ENCODE measurements at places on chromosomes 1 and 21.
A peak's percentile ranks its signal among the peaks of the same experiment; 100 is the strongest.

DNA sequence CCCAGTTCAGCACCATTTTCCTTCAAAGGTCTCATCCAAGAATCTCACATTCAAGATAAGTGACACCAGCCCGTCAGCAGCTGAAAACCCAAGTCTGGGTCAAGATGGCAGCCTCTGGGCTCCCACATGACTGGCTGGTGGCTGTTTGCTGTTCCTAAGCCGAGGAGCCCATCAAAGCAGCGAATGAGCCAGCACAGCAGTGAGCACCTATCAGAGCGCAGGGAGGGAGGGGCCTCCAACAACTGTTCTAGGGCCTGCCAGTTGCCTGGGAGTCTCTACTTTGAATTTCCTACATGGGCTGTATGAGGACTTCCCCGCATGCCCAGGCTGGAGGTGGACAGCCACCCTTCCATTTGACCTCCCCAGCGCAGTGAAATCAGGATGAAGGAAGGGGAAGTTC, 102.7 kb downstream of the ADARB1 start:
- no peak for DNase-seq

GRCh38 chr1:184260382-184260781, 126.4 kb upstream of the C1orf21 start:
- no peak for DNase-seq

GRCh38 chr1:227388214-227389168, 70.2 kb upstream of the CDC42BPA start:
- no peak for DNase-seq

DNA sequence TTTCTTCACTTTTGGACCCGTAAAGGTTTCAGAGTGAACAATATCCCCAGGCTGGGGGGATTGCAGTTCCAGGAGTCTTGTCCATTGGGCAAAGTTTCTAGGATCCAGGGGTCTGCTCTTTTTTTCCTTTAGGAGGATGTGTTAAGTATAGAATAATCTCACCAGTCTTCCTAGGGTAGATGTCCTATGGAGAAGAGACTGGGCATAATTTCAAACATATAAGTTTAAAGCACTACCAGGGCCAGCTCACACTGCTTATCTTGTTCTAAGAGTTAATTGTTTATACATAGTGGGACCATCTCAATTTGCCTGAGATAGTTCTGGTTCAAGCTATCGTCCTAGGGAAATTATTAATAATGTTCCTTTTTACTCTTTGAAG, 1.2 kb downstream of the CHI3L2 start:
- no peak for DNase-seq

DNA sequence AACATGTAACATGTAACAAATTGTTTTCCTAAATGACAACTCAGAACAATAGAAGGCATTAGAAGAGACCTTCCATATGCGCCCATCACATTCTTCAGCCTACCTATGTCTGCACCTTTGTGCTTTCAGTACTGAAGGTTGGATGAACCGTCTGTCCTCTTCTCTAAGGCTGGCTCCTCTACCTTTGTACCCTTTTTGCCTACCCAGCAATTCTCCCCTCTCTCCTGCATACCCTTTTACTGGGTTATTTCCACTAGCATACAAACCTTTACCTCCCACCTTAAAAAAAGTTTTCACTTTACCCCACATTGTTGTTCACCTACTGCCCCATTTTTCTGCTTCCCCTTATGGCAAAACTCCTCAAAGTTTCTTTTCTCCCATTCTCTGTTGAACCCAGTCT, 5.2 kb downstream of the PIGV start:
- DNase-seq: no peak

DNA sequence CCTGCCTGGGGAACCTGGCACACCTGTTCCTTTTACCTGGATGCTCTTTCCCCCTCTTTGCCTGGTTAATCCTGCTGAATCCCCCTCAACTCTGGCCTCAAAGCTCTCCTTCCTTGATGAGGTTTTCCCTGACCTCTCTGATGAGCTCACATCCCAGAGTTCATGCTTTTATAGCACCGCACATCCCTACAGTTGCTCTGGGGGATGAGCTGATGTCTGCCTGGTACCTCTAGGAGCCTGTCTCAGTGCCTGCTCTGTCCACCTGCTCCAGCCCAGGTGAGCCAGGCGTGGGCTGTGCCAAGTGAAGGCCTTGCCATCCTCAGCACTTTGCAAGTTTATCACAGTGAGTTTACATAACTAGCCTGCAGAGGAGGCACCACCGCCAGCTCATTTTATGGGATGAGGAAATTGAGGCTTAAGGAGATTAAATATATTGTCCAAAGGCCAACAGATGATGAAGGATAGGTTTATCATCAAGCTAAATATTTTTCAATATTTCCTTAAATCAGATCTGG, 58.6 kb upstream of the TMPRSS2 start:
- no peak for DNase-seq

- DNase-seq: no peak
Observed at GRCh38 chr1:233496993-233497392, 116.9 kb upstream of the KCNK1 start.

- no peak for DNase-seq
Observed at GRCh38 chr1:161962091-161962887, 61.4 kb downstream of the OLFML2B start.

DNA sequence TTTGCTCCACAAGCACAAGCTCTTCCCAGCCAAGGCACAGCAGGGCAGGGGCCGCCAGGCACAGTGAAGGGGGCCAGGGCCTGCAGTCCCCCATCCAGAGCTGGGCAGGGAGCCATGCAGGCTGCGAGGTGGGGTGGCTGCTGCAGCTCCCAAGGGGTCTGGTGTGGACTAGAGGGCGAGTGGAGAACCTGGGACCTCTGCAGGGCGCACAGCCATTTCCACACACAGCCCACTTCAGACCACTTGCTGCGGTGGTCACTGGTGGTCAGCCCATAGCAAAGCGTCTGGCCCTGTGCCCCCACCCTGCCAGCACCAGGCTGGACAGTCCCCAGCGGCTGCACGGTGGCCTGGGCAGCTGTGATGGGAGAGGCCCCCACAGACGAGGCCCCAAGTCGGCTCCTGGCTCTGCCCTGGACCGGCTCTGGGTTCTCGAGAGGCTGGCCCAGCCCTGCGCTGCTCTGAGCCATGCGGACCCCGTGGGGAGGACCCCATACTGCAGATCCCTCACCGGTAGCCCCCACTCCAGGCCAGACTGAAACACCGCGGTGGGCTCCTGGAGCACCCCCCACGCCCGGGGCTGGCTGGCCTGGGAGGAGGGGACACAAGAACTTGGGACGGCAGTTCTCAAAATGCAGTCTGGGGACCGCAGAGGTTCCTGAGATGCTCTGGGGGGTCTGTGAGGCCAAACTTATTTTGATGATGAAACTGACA, 47.1 kb upstream of the COL6A2 start:
- DNase-seq: no peak

GRCh38 chr1:6614929-6615785, 1.6 kb downstream of the PHF13 start:
- no peak for DNase-seq

- no peak for DNase-seq
Observed at GRCh38 chr21:45976701-45977311, 4.8 kb upstream of the COL6A1 start.

DNA sequence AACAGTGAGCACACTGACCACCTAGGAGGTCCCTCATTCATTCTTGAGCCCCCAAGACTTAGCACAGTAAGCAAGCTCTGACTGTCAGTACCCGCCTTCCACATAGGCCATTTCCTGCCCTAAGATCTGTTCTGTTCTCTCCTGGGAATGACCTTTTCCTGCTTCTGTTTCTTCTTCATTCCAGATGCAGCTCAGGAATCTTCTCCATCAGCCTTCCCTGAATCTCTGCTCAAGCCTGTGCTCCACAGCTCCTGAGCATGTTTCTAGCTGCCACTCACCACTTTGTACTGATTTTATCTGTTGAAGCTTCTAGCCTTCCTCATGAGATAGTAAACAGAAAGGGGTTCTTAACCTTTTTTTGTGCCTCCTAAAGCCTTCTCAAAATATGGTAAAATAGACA, 56.6 kb downstream of the ZNF281 start:
- DNase-seq: no peak

- DNase-seq: no peak
Observed at GRCh38 chr1:192581131-192581927, 5.8 kb downstream of the RGS1 start.

GRCh38 chr1:231423648-231424047, 1.6 kb upstream of the EGLN1 start:
- DNase-seq: no peak

GRCh38 chr1:205939690-205940330, 3.4 kb downstream of the SLC26A9 start:
- DNase-seq: peak; percentile 72

DNA sequence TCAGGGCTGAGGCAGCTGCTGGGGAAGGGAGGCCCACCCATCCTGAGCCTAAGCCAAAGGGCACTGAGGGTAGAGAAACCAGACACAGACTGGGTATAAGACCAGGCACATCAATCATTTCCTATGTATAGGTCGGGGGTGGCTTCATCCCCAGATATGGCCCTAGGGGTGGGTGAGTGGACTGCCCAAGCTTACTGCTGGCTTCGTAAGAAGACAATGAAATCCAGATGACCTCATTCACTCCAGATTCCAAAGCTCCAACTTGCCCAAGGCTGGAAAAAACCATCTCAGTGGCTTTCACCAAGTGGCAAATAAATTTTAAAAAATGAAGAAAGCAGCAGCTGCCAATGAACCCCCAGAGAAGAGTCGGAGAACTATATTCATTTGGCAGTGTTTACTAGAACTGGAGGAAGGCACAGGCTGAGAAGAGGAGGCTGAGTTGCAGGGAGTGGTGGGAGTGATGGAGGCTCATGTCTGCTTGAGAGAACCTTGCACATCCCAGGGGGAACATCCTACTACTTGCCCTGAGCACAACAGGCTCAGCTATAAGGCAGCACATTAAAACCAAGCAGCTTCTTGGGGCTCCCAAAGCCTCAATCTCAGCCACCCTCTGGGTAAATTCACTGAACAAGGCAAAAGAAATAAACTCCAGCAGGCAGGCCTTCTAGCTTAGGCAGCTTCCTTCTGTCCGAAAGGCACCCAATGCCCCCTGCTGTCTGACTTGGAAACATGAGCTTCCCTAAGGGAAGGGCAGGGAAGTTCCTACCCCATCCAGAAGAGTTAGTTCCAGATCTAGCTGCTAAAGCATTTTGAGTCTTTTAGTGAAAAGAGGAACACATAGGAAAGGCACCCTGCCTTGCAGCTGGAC, 14.1 kb downstream of the PEA15 start:
- no peak for DNase-seq

DNA sequence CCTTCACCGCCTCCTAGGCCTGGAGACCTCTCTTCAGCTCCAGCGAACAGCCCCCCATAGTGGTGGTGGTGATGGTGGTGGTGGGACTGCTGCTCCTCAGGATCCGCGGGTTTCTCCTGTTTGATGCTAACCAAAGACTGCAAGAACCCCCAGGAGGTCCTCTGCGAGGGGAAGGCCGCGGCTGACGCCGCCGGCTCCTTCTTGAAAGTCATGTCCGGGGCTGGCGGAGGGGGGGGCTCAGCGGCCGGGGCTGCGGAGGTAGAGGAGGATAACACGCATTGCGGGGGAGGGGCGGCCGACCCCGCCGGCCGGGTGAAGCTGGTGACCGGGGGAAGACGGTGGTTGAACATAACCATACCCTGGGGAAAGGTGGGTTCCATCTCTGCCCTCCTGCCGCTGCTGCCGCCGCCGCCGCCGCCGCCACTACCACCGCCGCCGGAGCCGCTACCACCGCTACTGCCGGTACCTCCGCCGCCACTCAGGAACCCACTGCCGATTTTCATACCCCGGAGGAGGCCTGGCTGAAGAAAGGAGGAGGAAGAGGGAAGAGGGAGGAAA, 554 bp downstream of the ZNF281 start:
- DNase-seq: peak; percentile 32

DNA sequence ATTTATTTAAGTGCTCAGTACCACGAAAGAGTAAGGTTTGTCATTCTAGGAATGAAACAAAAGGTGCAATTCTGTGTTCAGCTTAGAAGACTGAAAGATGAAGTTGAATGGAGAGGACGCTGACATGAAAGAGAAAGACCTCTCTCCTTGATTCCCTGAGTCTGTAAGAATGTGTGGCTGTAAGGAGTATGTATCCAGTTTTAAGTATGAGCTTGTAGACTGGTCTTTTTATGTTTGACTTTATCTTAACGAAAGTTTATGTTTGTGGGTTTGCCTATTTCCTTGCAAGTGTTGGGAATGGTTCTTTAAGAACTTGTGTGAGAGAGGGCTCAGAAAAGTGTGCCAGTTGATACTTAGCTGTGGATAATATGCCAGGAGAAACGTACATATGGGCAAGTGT, 1.4 kb downstream of the CHD1L start:
- peak; percentile 48 for DNase-seq

- DNase-seq: peak; percentile 8
Observed at GRCh38 chr1:67771152-67771551, 62.1 kb downstream of the GNG12 start.

GRCh38 chr1:1760345-1760650, 18.0 kb downstream of the NADK start:
- DNase-seq: no peak

DNA sequence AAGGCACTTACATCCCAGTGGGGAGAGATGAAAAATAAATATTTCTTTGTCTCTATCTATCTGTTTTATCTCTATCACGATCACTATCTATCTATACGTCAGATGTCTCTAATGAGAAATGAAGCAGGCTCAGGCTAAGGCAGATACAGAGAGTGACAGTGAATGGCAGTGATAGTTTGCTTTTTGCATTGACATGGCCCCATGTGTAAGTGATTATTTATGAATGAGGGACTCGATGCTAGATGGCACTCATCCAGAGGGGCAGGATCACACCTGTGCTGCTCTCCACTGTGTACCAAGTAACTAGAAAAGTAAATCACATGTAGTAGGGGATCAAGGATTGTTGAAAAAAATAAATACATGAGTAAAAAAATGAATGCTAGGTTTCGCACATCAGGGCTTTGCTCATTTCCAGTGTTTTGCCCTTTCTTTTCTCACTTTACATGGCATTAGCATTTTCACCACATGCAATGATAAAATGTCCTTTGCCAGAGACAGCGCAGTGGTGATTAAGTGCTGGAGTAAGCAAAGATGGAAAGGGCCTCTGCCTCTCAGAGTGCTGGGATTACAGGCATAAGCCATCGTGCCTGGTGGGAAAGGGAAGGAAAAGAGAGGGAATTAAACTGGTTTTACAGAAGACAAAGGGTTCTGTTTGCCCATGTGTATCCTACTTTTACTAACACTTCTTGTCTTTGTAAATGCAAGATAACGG, 16.5 kb downstream of the TBX19 start:
- no peak for DNase-seq

- no peak for DNase-seq
Observed at GRCh38 chr1:58722414-58722813, 22.6 kb upstream of the MYSM1 start.

- DNase-seq: no peak
Observed at GRCh38 chr1:225658041-225658440, 5.1 kb upstream of the ENAH start.
